AG10803 (cell line): ENCODE measurements at places on chromosomes 6 and 20.

- DNase-seq = no peak
These were observed 339.8 kb downstream of the HTR1B start for GRCh38 chr6:77123527-77123926.

GRCh38 chr20:10560686-10561085, 113.1 kb downstream of the JAG1 start:
- no peak for DNase-seq

- DNase-seq = no peak
These were observed 49.5 kb downstream of the DLGAP4 start for GRCh38 chr20:36355469-36356171.

GRCh38 chr6:145075425-145075824, 659.9 kb downstream of the EPM2A start:
- no peak for DNase-seq

GRCh38 chr6:13141387-13141786, 186.9 kb downstream of the TBC1D7 start:
- no peak for DNase-seq

- peak; percentile 51 for DNase-seq
These were observed 93.7 kb downstream of the MTHFD1L start for GRCh38 chr6:150959166-150959565.

DNA sequence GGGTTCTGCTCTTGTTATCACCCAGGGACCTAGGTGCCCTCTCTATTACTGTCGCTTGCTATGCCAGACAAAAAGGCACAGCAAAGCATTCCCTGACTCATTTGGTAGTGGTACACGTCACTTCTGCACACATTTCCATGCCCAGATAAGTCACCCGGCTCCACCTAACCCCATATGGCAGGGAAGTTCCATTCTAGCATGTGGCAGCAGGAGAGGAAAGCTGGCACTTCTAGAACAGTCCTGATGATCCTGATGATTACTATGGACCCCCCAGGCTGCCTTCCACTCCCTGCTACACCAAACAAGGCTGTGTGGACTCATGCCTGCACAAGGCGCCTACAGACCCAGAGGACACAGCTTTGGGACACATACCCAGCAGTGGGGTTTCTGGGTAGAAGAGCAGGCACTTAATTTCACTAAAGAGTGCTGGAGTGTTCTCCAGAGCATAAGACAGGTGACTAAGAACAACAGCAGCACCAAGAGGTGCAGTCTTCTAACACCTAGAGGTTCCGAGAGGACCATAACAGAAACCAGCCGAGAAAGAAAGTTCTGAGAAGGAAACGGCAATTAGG, 53.5 kb upstream of the NELFCD start:
- DNase-seq = no peak

DNA sequence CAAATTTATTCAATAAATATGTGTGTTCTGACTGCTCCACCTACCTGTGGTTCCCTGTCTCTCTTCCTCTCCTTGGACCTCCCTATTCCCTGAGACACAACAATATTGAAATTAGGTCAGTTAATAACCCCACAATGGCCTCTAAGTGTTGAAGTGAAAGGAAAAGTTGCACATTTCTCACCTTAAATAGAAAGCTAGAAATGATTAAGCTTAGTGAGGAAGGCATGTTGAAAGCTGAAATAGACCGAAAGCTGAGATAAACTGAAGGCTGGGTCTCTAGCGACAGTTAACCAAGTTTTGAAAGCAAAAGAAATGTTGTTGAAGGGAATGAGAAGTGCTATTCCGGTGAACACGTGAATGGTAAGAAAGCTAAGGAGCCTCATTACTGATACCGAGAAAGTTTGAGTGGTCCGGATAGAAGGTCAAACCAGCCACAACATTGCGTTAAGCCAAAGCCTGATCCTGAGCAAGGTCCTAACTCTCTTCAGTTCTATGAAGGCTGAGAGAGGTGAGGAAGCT, 34.1 kb downstream of the UST start:
- no peak for DNase-seq

DNA sequence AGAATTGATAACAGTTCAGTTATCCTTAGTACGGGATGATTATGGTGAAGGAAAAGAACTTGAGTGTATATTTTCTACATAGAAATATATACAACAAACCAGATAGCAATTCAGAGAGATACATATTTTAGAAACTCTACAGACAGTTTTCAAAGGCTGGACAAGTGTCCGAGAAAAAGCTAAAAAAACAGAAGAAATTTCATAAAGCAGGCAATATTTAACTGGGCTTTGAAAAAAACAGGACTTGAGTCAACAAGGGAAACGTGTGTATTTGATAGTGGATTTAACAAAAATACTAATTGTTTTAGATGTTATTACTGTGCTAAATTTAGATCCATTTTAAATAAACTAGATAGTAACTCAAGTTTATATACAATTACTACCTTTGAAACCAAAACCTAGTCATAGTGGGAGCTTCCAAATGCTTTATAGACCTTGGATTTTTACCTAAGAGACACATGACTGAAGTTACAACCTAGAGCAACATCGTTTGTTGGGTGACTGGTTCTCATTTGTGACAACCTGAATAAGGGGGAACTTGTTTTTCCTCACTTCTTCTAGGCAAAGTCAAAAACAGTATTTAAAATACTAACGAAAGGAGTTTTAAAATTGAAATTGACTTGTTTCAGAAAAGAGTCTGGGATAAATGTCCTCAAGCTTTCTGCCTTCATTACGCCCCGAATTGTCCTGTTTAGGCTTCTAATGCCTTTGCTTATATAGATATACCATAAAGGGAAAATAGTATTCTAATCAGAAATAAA, 116.7 kb upstream of the PRSS16 start:
- no peak for DNase-seq

DNA sequence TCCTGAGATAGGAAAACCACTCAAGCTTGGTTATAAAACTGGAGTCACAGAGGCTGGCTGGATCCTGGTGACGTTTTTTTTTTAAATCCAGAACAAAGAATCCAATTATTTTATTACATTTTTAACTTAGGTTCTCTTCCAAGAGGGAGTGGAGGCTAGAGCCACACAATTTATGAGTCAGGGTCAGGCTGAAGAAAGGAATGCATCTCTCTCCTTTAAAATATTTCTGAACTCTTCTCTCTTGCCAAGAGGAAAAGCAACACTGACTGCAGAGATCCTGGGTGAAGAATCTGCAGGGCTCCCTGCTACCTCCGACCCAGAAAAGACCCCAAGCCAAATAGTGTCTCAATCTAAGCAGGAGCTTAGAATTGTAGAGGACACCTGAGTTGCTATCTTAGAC, 88.5 kb upstream of the SSTR4 start:
- DNase-seq = no peak

DNA sequence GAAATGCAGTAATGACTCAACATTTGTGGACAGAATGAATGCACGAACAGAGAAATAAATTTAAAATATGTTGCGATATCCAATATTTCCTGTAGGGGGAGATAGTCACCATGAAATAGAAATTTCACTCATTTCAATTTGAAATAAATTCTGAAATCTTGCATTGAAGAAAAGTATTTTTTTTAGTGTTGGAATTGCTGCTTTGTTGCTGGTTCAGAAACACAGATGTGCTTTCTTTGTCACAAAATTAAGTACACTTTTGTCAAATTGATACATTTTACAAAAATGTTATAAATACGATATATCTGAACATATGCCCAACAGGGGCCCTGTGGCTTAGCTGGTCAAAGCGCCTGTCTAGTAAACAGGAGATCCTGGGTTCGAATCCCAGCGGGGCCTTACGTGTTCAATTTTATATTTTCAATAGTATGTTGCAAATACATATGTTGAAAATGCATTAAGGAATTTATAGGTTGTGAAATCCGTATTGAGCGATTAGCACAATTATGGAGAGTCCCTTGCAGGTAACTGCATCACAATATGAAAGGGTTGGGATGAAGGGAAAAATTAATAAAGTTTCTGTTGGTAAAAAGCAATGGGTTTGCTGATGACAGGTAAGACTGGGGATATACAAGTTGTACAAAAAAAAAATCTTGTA, 85.4 kb upstream of the PRSS16 start:
- DNase-seq = peak; percentile 54

- no peak for DNase-seq
These were observed 80.8 kb downstream of the PLEKHG1 start for GRCh38 chr6:150680510-150680909.

- no peak for DNase-seq
These were observed 940.5 kb upstream of the MANEA start for GRCh38 chr6:94636780-94637385.

DNA sequence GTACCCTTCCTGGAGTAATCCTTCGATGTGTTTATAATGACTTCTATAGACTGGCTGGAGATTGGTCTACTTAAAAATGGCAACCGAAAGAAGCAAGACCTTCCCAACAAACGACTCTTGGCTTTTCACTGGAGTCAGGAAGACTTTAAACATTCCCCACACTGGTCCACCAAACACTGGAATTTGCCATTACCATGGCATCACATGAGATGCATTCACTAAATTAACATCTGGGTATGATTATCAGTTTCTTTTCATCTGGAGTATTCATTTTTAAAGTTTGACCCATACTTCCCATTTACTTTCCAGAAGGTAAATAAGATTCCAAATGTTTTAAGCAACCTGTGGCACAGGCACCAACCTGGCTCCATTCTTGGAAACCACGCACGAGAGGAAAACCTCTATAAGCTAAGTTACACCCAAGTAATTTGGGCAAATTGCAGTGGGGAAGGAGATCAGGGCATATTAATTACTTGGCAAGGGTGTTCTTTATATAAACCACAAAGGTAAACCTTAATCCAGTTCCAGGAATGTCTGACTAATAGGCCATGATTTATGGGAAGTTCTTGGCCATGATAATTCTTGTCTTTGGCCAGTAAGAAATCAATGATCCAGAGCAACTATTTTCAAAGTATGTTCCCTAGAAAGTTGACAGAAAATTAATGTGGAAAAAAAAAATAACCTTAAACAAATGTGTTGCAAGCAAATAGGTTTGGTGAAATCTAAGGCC, 190.0 kb upstream of the COL21A1 start:
- DNase-seq = peak; percentile 23

DNA sequence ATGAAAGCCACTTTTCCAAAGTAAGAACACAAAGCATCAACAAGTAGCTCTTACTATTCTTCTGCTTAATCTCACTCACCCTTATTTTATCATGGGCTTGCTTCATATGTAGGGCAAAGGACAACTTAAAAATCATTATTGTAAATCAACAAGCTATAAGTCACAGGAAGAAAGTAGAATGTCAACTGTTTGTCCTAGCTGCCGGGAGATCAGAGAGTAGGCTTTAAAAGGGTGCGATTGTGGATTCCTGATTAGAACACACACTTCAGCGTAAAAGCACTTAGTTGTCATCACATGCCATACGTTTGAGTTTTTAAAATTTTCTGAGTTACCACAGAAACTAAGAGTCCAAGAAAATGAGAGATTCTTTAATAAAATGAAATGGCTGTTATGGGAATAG, 44.4 kb upstream of the NHSL1 start:
- no peak for DNase-seq

- no peak for DNase-seq
These were observed 206.8 kb upstream of the FOXQ1 start for GRCh38 chr6:1104988-1105670.

- no peak for DNase-seq
These were observed 88.3 kb downstream of the ADAT2 start for GRCh38 chr6:143362192-143362558.

DNA sequence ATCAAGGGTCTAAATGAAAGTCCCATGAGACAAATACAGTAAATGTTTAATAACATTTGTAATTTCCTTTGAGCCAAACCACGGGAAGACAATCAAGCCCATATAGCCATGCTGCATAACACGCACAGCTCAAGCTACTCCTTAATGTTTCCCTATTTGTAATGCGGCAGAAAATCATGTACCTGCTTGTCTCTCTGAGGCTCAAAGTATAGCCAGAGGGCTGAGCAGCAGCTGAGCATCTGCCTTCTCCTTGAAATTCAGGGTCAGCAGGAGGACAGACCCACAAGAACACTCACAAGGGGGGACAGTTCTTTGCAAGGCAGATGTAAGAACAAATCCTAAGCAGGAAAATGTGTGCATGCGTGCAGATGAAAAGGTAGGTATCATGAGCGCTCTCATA, 45.8 kb upstream of the JARID2 start:
- DNase-seq = no peak

- no peak for DNase-seq
These were observed 100.4 kb downstream of the CD83 start for GRCh38 chr6:14217728-14218518.

GRCh38 chr6:157430834-157431233, 49.8 kb downstream of the ZDHHC14 start:
- no peak for DNase-seq

- DNase-seq = no peak
These were observed 401.5 kb upstream of the ADGRB3 start for GRCh38 chr6:68233623-68234022.

DNA sequence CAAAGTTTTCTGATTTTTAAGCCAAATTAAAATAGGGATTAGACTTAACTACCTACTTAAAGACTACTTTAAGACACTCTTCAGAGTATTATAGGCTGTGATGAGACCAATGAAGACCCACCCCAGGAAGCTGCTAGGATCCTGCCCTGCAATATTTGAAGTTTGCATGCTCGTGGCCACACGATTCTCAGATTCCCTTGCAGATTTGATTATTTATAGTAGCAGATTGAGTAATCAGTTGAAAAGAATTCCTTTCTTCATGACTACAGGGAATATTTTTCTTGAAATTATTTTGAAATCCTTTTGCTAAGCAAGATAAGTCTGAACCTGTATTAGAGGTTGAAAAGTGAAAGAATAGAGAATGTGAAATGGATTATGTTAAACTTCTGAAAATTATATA, 122.3 kb downstream of the B3GAT2 start:
- peak; percentile 47 for DNase-seq

DNA sequence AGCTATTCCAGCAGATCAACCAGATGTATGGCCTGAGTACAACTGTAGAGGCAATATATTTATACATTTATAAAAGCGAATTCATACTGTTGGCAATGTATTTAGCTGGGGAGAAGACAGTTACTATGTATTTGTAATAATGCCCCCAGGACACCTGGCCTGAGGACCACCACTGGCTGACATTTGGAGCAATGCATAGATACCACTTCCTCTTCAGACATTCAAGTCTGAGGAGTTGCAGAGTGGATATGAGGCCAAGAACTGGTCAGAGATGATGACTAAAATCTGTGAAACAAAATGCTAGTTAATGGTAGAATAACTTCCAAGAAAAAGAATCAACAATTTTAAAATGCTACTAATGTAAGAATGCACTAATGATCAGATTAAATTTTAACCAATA, 462.3 kb downstream of the CDC5L start:
- no peak for DNase-seq
